ENCODE measurements at places on chromosomes 1 and 21.

GRCh38 chr1:229570891-229571516 is 12.5 kb upstream of the ABCB10 start:
- no peak for DNase-seq

GRCh38 chr1:248853663-248854375 is 5.1 kb downstream of the ZNF692 start:
- DNase-seq, result no peak

- DNase-seq, result no peak
These were observed 56.3 kb downstream of the CASZ1 start for GRCh38 chr1:10740123-10740522.

DNA sequence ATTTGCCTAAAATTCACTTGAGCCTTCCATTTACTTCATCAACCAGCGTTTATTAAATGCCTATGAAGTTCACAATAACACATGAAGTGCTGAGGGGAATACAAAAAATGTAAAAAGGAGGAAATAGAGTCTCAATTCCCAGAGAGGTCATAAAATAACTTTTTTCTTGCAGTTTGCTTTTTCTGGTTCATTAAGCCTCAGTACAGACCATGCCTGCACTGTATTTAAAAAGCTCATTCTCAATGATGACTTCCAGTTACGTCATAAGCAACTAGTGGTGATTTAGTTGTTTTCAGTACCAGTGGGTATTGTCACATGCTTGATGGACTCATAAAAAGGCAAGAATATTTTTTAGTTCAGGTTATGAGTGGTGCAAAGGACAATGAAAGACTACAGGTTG is 160.1 kb upstream of the UBE2U start:
- no peak for DNase-seq

- DNase-seq, result no peak
These were observed 1791.5 kb downstream of the PLA2G4A start for GRCh38 chr1:188620236-188620635.

- no peak for DNase-seq
These were observed 365.5 kb upstream of the SGIP1 start for GRCh38 chr1:66168467-66168887.

- DNase-seq, result no peak
These were observed 392.6 kb upstream of the DEPDC1 start for GRCh38 chr1:68889471-68889870.

DNA sequence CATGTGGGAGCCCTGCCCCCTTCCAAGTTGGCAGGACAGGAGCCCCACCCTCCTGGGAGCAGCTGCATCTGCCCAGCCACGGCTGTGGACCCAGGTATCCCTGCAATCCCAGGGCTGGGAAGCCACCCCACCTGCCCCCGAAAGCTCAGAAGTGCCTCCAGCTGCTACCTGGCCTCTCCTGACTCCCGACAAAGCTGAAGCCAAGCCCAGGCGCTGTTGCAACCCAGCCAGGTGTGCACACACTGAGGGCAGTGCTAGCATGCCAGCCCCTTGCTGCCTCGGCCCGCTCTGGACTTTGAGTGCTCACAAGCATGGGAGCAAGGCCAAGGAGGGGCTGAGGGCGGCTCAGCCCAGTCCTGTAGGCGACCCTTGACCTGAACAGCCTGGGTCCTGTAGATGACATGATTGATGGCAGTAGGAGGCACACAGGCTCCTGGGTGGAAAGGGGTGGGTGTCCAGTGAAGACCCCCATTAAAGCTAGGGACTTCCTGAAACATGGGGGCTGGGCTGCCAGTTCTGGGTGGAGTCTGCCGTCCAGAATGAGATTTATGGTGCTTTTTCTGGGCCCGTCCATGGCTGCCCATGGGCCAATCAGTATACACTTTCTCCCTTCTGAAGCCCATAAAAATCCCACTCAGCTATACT is 2.8 kb upstream of the SSU72 start:
- DNase-seq, result no peak

- DNase-seq, result no peak
These were observed 363.8 kb downstream of the DISC1 start for GRCh38 chr1:231990388-231990787.

GRCh38 chr21:45543710-45544448 is 1.6 kb upstream of the SLC19A1 start:
- no peak for DNase-seq

- DNase-seq, result no peak
These were observed 95.3 kb downstream of the COP1 start for GRCh38 chr1:176111835-176112234.

DNA sequence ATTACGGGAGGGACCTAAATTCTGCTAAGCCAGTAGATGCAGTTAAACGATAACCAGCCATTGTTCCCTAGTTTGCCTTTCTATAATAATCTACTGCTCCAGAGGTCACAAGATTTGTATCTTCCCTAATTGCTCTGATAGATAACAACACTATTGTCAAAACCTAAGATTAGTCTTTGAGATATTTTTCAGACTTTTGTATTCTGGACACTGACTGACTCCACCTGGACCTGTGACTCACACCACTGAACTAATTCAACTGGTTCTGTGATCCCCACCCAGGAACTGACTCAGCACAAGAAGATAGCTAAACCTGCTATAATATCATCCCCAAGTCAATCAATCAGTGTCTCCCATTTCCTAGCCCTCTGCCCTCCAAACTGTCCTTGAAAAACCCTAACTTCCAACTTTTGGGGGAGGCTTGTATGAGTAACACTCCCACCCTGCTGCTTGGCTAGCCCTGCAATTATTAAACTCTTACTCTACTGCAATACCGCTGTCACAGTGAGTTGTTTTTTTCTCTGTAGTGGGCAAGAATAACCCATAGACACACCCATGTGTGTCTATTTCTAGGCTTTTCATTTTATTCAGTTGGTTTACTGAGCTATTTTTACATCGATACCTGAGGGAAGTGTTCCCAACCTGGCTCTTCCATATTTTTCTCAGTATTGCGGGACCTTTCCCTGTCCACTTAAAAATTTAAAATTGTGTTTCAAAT is 11.2 kb downstream of the KIFAP3 start:
- DNase-seq, result no peak

DNA sequence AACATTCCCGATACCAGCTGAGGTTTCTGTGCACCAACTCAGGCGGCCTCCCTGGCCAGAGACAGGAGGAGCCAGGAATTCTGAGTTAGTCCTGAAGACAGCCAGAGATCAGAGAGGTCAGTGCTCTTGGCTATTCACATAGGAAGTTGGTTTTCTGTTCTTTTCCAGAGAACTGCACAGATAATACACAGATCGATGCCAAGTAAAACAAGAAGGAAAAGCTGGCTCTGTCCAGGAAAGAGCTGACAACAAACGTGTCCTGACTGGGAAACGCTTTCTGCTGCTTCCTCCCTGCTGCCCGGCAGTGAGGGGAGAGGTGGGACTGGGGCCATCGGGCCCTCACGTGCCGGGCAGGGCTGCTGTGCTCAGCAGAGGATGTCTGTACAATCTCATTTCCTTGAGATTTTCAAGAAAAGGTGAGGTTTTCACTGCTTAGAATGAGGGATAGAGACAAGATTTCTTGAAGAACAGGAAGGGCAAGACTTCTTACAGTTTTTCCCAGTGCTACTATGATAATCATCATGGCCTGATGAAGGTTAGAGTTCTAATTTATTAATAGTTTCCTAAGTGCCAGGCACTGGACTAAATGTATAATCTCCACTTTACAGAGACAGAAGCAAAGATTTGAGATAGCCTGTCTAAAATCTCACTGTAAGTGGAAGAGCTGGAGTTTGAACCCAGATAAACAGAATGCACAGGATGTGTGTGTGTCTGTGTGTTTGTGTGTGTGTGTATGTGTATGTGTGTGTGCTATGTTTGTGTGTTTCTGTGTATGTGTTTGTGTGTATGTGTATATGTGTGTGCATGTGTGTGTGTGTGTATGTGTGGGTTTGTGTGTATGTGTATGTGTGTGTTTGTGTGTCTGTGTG is 211.0 kb upstream of the RAB4A start:
- no peak for DNase-seq

DNA sequence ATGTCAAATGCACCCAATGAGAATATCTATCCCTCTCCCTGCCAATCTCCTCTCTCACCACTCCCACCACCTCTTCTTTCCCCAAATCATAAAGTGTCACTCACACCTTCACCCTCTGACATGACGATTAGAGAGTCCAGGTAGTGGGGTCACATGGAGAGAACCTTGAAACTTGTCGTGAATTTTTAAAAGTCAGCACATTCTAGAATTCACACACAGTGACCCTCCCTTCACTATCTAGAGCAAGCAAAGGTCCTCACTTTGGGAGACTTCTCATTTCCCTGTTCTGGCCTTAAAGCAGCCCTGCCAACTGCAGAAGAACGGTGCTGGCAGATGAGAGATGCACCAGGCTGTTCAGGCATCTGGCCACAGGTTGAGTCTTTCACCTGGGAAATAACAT is 61.9 kb downstream of the CD34 start:
- DNase-seq, result no peak

DNA sequence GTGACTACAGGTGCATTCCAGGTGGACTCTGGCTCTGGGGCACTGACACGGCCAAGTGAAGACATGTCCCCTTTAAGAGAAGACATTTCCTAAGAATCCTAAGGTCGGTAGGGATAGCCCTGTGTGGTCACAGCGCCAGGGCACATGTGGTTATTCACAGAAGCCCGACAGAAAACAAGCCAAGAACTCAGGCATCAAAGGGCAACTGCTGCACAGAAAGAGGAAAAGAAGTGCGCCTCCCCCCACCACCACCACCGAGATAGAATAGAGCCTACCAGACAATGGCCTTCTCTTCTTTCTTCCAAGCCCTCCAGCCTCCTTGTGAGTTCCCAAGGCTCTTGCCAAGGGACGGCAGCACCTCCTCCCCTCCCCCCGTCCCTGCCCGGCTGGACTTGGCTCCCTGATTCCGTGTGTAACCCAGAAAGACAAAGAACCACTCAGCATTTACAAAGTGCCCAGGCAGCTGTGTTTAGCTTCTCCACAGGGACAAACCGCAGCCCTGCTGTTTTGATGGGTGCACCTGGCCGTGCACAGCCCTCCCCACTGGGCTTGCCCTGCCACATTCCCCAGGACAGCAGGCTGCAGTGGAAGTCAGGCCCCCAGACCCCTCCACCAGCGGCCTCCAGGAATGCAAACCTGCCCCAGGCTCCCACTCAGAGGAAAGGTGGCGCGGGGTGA is 30.2 kb downstream of the TMPRSS2 start:
- peak; percentile 19 for DNase-seq

DNA sequence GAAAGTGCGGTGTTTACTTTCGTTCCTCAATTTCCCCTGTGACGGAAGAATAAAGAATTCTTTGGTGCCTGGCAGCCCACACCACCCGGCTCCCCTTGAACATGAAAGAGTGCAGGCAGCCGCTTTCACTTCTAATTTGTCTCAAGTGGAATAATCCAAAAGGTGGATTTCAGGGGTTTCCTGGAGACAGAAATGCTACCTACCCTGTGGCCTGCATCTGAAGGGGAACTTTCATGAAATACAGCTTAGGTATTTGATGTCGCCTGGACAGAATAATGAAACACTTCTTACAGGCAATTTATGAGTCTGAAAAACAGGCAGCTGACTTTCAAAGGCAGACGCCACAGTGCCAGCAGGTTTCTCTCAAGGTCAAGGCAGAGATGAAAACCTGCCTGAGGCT is 169.5 kb upstream of the USP24 start:
- DNase-seq, result no peak

- DNase-seq, result no peak
These were observed 28.9 kb upstream of the LAPTM5 start for GRCh38 chr1:30786264-30786991.

DNA sequence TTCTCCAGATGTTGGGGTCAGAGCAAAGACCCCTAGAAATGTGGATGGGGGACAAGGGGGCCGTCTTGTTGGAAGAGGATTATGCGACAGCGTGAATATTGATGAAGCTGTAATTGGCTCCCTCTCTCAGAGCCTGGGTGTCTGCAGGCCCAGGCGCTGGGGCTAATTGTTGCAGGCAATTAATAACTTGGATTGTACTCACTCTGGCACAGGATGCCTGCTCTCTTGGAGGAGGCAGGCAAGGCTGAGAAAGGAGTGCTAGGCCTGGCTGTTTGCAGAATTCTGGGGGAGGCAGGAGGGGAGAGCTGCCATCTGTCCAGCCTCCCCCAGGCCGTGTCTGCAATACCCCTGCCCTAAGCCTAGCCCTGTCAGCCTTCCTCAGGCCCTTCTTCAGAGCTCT is 4.1 kb upstream of the DISP3 start:
- no peak for DNase-seq

- DNase-seq, result no peak
These were observed 42.7 kb upstream of the TMEM51 start for GRCh38 chr1:15110867-15111230.

DNA sequence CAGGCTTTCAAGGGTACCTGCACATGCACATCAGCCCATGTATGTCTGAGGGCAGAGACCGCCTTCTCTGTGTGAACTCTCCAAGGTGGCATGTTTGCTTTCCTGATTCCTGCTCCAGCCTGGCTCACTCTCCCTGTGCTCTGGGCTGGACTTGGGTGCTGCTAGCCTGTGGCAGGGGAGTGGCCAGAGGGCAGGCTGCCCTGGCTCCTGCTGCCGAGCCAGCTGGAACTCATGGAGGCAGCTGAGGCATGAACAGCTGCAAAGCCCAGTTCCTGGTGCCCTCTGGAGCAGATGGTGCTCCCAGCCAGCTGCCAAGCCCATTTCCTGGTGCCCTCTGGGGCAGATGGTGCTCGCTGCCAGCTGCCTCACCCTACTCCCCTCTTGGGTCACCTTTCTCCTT is 7.6 kb downstream of the UBL4B start:
- DNase-seq, result peak; percentile 27

DNA sequence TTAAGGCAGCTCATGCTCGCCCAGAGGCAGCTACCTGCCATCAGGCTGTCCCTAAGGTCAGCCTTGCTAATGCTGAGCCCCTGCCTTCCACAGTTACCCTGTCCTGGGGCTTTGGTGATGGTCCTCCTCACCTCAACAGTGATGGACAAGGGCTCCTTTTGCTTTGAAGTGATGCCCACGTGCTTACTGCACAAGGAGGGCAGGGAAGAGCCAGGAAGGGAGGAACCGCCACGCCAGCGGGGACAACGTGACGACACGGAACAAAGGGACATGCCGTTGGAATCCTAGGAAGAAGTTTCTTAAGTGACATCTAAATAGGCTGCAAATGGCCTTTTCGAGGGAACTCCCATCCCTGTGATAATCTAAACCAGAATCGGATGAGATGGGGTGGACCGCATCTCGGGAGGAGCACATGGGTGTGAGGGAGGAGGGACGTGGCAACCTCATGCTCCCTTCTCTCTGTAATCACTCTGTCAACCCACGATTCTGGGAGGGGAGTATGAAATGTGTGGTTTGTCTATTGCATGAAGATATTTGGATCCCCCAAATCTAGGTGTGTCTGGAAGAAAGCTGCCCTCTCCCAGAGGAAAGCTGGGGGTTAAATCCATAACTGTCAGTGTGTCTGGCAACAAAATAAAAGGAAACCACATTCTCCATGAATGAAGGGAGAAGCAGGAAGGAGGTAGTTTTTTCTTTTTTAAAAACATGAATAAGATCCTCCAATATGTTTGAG is 110.9 kb upstream of the IRF2BP2 start:
- no peak for DNase-seq
